Stimulated activated CD4-positive, alpha-beta T cell treated with anti-CD3 and anti-CD28 coated beads, Interleukin-4, amount 100 ng/mL, for 24 hours (primary cell): ENCODE measurements at places on chromosomes 13 and 19.

DNA sequence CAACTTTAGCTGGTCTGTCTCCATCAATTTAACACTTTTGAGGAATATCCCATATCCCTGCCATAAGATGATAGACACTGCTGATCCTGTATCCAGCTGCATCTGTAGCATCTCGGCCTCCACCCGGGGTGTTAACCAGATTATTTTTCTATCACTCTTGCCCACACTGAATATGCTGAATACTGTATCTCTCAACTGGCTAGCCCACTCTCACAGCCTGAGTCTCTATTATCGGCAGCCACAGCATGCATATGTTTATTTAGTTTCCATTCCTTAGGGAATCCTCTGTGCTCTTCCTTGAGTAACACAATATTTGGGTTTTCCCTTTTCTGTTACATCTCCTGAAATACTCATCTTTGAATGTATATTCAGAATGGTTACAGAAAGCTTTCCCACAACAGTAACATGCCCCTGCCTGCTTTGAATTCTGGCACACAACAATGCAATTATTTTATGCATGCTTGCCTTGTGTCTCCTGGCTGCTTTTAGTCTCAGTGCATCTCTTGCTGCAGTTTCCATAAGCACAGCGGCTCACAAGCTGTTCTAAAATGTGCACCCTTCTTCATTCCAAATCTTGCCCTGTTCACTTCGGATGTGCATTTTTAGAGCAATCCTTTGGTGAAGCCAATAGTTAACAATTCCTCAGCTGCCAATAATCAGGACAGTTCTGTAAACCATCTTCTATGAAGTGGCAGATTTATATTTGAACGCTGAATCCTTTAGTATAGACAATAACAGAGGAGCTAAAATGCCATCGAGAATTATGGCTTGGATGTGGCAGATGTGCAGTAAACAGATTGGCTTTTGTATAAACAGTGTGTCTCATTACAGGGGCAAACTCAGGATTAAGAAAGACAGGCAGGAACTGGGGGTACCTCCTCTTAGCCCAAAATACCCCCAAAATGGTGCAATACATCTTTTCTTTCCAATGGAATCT is 261.9 kb upstream of the SOX21 start:
- DNase-seq, result no peak

GRCh38 chr19:33273881-33274662 is 28.3 kb downstream of the CEBPA start:
- DNase-seq, result peak; percentile 49

DNA sequence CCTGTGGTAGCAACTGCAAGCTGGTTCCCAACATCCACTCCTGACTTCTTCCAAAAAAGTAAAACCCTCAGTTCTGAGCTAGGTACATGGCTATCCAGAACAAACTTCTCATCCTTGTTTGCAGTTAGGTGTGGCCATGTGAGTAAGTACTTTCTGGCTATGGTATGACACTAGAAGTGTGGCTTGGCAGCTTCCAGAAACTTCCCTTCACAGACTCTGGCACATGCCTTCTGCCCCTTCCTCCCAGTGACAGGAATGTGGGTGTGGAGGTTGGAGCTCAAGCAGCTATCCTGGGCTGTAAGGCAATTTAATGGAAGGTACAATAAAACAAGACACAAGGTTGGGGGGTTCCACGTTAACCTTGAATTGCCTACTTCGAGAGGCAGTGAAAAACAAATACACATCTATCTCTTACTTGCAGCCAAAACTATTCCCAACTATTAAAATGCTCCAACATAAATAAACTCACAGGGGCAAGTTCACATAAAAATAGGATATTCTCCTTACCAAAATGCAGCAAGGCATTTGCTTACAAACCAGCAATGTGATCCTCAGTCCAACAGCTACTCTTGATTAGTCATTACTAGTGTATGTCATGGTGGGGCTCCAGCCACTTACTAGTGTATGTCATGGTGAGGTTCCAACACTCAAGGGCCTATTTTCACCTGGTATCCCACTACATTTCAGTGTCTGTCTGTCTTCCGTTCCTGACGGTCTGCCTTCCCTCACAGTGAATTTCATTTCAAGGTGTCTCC is 3.1 kb downstream of the SMG9 start:
- no peak for DNase-seq

DNA sequence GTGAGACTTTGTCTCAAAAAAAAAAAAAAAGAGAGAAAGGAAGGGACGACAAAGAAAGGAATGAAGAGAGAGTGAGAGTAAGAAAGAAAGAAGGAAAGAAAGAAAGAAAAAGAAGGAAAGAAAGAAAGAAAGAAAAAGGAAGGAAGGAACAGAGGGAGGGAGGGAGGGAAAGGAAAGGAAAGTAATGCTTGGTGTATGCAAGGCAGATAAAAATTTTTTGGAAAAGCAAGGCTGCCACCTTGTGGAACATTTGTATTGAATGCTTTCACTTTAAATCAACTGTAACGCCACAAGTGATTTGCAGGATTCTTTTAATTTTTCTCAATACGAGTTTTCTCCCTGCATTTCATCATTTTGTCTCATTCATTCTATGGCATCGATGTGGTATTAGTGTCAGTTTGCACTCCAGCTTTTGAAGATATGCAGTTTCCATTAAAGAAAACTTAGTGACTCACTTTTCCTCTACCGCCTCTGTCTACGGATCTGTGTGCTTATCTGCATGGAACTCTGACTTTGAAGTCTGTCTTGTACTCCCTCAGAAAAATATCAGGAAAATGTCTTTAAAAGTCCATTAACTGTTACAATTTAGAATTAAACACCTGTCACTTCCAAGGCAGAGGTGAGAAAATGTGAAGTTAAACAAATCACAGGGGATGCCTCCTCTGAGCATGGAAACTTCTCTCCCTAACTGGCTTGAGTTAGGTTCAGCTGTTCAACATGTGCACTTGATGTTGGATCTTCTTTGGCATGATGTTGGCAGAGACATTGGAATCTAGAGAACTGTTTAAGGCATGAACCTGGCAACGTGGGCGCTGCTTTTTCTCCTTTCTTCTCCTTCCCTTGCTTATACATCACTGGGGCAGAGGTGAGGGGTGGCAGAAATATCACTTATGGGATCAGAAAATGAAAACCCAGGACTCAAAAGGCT is 20.0 kb upstream of the ZDHHC20 start:
- peak; percentile 63 for DNase-seq

DNA sequence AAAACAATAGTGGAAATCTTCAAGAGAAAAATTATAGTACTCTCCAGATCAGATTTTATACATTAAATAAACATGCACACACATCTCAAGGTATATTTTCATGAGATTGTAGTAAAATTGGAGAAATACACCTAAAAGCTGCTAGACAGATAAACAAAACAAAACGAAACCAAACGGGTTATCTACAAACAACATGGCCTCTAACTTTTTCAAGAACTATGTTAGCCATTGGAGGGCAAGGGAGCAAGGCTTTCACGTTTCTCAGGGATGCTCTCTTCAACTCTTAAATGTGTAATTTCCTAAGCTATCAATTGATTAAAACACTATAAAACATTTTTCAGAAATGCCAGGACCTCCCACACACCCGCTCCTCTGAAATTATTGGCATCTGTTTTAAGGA is 1262.4 kb upstream of the PCDH20 start:
- DNase-seq, result no peak

GRCh38 chr13:113141601-113141970 is 16.9 kb upstream of the PROZ start:
- DNase-seq, result no peak

DNA sequence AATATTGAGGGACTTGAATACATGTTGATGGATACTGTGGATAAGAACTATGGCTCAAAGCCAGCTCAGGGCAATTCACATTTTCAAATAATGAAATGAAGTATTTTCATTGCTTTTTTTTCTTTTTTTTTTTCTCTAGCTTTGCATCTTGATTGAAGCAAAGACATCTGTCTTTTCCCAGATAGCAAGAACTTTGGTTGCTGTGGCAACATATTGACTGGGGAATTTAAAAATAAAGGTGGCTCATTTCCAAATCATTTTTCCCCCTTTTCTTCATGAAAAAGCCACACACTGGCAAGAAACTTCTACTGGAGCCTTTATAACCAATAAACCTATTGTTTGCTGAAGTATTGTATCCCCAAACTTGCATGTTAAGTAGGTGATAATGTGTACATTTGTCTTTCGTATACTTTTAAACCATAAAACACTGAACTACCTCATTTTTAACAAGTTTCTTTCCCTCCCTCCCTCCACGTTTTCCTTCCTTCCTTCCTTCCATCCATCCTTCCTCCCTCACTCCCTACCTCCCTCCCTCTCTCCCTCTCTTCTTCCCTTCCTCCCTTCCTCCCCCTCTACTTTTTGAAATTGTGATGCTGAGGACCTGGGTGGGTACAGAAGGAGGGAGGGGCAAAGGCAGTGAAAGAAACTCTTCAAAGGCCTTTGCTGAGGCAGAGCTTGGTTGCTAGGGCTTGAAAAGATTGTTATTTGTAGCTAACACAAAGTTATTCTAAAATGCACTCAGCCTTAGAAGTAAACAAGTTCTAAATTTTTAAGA is 343.5 kb upstream of the SPRY2 start:
- no peak for DNase-seq

- no peak for DNase-seq
These were observed 1048.7 kb downstream of the UQCRFS1 start for GRCh38 chr19:28164214-28164613.

DNA sequence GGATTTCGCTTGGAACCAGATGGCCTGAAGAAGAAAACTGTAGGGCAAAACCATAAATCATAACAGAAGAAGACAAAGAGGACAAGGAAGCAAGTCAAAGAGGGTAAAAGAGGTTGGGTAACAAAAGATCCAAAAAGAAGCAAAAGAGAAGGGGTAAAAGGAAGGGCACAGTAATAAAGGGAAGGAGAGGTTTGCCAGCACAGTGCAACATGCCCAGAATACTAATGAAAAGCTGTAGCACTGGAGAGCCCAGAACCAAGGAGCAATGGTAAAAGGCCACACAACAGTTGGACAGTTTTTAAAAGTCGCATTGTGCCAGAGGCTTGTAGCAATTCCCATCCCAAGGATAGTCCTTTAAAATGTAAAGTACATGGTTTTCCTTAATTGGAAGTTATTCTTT is 506.6 kb downstream of the PCDH9 start:
- no peak for DNase-seq

DNA sequence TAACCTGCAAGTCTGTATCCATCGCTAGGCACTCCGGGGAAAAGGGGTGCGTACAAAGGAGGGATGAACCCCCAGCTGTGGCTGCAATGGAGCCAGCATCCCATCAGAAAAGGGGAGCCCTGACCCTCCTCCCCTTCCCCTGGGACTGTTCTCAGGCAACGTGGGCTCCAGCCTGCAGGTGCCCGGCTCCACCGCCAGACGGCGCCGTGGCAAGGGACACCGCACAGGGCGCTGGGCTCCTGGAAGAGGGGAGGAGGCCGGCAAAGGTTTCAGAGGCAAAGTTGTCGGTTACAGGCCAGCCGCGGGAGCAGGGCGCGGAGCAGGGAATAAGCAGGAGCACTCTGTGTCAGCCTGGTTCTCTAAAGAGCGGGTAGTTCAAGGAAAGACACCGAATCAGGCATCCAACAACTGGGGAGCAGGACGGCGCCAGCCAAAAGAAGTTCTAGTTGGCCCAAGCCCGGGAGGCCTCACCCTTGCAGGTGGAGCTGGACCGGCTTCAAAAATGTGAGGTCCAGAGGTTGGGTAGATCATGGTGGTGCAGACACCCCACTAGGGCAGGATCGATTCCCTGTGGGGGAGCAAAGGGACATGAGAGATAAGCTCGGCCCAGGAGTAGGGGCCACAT is 53.0 kb upstream of the ATP12A start:
- DNase-seq, result no peak

DNA sequence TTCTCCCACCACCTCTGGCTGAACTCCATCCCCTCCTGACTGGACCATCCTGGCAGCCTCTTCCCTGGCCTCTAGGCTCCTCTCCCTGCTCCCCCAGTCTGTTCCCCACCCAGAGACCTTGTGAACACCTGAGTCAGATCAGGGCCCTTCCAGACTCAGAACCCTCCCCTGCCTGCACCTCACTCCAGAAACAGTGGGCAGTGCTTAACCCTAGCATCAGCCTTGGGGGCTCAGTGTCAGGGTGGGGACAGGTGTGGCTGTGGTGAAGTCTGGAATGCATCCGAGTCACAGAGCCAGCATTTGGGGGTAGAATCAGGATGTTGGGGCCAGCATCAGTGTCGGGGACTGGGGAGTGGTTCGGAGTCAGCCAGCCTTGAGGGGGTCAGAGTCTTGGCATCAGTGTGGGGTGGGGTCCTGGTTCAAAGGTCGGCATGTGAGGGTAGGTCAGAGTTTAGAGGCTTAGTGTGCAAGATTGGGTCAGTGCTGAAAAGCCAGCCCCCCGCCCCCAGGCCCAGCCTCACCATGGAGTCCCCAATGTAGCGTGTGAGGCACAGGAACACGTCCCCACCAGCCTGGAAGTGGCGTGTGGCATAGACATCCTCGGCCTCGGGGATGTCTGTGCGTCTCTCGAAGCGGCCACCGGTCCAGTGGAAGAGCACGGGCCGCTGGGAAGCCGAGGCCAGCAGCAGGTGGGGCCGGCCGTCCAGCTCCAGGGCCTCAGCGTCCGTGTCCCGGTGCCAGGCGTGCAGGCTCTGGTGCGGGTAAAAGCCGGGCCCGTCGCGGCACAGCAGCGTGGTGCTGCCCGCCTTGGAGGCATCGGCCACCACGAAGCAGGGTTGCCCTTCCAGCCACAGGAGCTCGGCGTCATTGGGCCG is 8.9 kb downstream of the LGI4 start:
- no peak for DNase-seq

DNA sequence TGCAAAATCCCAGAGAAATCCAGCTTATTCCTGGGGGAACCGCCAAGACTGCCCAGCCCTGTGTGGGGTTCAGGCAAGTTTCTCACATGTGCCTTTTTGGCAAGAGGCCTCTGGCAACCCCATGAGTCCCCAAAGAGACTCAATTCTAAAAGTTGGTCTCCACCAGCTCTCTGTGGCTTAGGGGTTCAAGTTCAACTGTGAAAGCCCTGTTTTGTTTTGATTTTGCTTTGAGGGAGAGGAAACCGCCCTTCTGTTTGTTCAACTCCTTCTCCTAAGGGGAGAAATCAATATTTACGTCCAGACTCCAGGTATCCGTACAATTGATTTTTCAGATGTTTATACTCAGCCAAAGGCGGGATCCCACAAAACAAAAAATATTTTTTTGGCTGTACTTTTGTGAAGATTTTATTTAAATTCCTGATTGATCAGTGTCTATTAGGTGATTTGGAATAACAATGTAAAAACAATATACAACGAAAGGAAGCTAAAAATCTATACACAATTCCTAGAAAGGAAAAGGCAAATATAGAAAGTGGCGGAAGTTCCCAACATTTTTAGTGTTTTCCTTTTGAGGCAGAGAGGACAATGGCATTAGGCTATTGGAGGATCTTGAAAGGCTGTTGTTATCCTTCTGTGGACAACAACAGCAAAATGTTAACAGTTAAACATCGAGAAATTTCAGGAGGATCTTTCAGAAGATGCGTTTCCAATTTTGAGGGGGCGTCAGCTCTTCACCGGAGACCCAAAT is 583 bp upstream of the LDLR start:
- no peak for DNase-seq

- DNase-seq, result no peak
These were observed 4.2 kb upstream of the JSRP1 start for GRCh38 chr19:2260341-2260805.
